ENCODE measurements at places on chromosomes 3 and 15.
A peak's percentile ranks its signal among the peaks of the same experiment; 100 is the strongest.

- DNase-seq: no peak
Observed at GRCh38 chr3:49057268-49057667, 28.1 kb upstream of the IMPDH2 start.

GRCh38 chr3:27553886-27554540 is 69.8 kb upstream of the SLC4A7 start:
- no peak for DNase-seq

DNA sequence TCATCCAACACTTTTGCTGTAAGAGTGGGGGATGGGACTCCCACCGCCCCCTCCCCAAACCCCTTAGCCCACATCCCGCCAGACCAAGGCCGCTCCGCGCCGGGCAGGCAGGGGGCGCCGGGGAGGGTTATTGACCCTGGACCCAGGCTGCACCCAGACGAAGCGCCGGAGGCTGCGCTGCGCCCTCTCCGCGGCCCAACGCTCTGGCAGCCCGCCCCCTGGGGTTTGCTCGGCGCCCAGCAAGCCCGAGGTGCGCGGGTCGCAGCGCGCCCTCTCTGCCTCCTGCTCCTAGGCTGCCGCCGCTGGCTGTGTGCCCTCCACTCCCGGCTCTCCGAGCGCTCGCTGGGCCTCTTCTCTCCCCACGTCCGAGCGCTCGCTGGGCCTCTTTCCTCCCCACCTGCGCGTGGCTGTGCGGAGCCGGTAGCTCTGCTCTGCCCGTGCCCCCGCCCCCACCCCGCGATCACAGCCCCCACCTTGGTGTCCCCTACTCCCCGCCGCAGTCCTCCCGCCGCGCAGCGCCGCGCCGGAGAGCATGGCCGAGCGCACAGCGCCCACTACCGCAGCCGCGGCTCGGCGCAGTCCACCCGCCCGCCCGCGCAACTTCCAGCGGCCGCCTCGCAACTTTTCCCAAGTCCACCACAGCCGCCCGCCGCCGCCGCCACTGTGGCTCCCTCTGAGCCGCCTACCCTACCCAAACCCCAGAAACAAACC is 1.2 kb downstream of the MECOM start:
- peak; percentile 81 for DNase-seq

DNA sequence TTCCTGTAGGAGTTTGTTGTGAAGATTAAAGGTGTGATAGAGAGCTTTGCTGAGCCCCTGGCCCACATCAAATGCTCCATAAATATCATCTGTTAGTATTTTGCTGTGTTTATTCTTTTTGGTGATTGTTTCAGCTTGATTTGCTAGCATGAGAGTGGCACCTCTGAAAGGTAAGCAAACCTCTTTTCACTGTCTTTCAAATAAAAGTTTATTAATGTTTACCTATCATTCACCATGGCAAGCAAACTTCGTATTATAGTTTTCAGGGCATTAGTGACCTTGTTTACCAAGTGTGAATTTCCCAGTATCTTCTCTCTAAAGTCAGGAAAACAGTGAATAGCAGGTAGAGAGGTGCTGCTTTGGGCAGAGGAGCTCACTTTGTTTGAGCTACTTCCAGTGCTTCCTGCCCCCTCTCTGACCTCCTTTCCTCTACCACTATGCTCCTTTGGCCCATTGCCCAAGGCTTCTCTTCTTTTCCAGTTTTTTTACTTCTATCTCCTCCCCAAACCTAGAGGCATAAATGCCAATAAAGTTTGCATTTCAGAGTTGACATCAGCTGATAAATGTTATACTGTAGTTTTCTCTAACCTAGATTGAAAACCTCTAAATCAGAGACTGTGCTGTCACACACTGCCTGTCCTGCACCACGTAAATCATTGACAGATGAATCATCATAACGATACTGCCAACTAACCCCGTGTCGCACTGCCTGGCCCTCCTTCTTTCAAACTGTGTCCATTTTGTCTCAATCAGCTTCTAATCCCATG is 569.0 kb downstream of the TUSC7 start:
- DNase-seq: no peak

GRCh38 chr3:22322861-22323260 is 571.9 kb upstream of the ZNF385D start:
- no peak for DNase-seq

GRCh38 chr3:45565342-45565741 is 29.2 kb upstream of the LIMD1 start:
- no peak for DNase-seq

- DNase-seq: no peak
Observed at GRCh38 chr3:36843065-36844051, 79.0 kb upstream of the DCLK3 start.
